ENCODE measurements at places on chromosomes 5 and 9.

- no peak for DNase-seq
Measured at GRCh38 chr9:35269919-35270318, 108.1 kb downstream of the UNC13B start.

GRCh38 chr5:13278148-13278547, 666.3 kb downstream of the DNAH5 start:
- no peak for DNase-seq

- no peak for DNase-seq
Measured at GRCh38 chr9:93962017-93962416, 6.9 kb upstream of the BARX1 start.

DNA sequence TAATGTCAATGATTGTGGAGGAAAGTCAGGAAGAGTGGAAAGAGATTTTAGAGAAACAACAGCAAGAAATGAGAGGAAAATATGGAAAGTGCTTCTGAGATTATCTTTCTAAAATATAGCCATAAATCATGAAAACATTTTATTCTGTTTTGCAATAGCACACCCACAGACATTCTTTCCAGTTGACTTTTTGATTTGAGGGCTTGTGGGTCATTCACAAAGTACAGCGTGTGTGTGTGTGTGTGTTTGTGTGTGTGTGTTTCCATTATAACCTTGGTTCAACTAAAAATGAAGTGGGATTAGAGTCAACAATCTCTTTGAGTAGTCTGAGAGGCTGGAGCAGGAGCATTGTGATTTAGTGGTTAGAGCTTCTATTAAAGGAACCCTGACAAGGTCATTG, 116.6 kb upstream of the GAS1 start:
- DNase-seq = no peak

DNA sequence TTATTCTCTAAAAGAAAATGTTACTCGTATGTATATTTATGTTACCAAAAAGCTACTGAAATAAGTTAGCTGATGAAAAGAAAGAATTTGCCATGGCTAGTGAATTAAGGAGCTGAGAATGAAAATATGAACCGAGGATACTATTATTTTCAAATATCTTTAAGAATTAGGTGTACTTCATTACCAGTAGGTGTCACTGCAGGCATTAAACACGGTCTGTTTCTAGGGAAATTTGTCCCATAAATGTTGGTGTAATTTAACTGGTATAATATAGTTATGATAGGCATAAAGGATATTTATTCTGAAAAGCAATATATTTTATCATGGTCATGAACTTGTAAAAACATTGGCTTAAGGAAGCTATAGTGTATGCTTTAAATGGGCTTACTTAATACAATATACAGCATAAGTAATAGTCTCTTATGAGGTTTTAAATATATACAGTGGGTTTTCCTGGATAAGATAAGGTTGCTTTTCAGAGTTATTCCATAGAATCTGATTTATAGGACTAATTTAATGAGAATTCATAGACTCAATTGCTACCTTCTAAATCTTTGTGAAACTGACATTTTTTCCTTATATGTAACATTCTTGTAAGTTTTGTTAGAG, 72.4 kb upstream of the MPDZ start:
- no peak for DNase-seq

DNA sequence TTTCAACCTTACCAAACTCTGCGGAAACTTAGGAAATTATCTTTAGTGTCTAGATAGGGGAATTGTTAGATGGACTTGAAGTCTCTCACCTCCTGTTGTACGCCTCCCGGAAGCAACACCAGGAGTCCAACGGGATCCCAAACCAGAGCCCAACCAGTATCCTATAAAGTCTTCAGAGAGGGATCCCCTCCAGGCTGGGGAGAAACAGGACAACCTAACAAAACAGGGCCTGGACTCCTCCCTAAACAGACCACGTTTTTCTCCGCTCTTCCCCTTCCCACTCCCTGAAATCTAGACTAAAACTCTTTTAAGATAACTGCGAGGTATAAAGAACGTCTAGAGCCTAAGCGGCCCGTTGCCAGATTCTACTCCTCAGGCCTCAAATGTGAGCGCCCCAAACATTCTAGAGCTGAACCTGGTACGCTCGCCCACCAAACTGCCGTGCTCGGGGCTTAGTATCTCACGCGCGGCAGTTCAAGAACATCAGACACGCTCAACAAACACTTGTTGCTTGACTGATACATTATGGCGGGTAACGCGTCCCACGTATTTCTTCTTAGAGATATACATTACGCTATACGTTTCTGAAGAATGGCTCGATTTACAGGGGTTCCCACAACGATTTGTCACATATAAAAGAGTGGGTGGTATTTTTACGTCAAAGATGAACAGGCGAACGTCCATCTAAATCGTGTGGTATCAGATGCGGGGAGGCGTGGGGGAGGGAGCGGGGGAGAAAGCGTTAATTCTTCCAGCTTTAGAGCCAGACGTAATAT, 663 bp upstream of the SMIM27 start:
- DNase-seq = peak; percentile 53

- no peak for DNase-seq
Measured at GRCh38 chr5:145697251-145697990, 137.7 kb downstream of the PRELID2 start.

DNA sequence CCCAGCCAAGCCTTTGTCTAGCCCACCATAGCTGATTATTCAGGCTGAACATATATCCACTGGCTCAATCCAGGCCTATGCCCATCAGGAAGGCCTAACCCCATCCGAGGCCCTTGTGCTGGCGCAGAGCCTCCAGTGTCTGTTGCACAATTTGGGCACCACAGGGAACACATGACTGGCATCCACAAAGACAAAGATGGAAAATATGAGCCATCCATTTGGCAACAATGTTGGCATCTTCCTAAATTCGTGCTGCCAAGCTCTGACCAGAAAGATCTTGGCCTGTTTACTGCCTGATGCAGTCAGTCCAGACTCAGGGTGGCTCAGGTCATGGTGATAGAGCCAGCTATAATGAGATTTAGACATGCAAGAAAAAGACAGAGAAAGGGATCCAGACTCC, 233.8 kb downstream of the PIK3R1 start:
- no peak for DNase-seq
